ENCODE measurements at places on chromosomes 16 and 17.

GRCh38 chr17:56699186-56699894 is 105.8 kb downstream of the NOG start:
- no peak for DNase-seq

DNA sequence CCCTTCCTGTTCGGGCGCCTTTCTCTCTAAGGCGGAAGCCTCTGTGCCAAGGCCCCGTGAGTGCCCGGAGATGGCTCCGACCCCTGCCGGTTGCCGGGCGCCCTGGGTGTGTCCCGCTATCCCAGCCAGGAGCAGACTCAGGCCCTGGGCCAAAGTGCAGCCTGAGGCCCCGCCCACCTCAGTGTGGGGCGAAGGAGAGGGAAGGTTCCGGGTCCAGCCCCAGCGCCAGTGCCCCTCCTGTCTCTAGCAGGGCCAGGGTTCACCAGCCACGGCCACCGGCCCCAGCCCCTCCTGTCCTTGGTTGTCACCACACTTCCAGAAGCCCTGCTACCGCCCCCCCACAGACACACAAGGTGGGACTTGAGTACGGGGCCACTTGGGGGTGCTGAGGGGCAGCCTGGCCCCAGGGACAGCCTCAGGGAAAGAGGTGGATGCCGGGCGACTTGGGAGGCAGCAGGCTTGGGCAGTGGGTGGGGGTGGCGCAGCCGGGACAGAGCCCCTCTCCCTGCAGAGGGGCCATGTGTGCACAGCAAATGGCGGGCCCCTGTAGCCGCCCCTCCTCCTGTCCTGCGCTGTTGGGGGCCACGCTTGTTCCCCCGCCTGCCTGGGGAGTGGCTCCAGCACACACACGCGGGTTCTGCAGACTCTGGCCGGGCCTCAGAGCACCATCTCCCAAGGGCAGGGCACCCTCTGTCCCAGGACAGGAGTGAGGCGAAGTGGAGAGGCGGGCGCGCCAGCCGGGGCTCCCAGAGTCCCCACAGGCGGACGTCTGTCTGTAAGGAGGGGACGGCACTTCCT is 6.0 kb downstream of the C1QTNF8 start:
- DNase-seq, result no peak

DNA sequence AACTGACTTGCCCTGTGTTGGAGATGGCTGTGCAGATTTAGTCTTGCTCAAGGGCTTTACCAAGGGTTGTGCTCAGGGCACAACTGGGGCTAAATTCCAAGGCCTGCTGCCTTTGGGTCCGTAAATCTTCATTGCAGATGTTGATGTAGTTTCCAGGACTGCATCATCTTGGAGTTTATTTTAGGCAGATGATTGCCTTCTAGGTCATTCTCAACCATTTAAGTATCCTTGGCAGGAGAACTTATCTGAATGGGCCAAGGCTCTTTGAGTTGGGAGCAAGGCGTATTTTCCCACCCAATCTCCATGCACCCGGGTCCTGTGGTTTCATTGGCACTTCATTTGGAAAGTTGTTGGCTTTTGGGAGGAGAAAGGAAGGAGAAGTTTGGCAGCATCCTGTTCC is 200.3 kb downstream of the MSI2 start:
- DNase-seq, result no peak

DNA sequence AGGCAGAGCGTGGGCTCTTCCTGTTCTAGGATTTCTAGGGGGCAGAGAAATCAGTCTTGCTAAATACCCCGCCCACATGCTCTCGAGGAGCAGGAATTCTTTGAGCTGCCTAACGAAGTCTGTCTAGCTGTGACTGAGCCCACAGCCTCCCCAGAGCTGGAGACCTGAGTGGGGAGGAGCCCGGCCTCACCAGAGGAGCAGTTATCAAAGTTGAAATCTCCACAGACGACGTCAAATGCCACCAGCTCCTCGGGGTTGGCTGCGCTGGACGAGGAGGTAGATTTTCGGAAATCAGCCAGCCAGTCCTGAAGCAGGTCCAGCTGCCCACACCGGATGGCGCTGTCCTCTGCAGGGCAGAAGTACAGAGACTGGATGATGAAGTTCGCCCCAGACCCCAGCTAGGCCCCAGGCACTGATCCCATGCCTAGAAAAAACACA is 53.8 kb downstream of the PRMT7 start:
- DNase-seq, result no peak

- DNase-seq, result no peak
Observed at GRCh38 chr17:4862720-4863119, 29.6 kb downstream of the MINK1 start.

DNA sequence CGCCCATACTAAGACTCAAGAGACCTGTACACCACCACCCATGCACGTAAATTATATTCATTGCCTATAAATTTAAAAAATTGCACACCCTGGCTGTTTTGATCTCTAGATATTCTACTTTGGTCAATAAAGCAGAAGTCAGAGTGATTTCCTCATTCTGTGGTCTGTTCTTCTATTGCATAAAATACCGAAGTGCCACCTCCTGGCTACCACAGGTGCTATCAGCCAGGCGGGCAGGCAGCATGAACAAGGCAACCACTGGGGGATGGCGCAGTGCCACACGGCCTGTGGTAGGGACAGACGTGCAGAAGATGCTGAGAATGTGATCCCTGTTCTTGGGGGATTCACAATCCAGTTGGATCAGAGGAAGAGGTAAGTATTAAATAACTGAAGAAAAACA is 122.3 kb downstream of the CDK5R1 start:
- DNase-seq, result peak; percentile 33

- DNase-seq, result no peak
Observed at GRCh38 chr16:1828645-1829410, 1.8 kb downstream of the FAHD1 start.

DNA sequence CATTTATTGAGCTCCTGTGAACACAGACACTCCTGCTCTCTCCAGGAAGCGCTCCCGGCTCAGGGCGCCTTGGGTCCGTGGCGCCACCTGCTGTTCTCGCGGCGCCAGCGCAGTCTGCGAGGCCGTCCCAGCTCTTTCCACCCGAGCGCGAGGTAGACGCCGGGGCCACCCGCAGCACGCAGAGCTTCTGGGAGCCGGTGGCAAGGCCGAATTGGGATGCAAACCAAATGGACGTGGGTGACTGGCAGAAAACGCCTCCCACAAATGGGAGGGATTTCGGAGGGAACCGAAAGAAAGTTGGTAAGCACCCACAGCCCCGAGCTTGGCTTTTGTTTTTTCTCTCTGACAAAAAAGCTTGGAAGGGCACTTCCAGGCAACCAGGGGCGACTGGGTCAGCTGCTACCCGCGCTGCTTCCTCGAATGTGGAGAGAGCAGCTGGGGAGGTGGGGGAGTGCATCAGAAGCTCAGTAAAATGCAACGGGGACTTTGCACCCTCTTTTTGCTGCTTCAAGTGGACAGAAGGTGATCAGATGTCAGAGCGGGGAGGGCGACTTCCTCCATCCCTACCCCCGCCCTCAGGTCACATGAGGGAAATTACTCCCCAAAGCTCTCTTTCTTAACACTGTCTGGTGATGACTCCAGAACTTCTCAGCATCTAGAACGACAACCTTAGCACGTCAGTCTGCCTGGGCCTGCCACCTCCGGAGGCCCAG is 13.5 kb upstream of the N4BP1 start:
- peak; percentile 81 for DNase-seq

DNA sequence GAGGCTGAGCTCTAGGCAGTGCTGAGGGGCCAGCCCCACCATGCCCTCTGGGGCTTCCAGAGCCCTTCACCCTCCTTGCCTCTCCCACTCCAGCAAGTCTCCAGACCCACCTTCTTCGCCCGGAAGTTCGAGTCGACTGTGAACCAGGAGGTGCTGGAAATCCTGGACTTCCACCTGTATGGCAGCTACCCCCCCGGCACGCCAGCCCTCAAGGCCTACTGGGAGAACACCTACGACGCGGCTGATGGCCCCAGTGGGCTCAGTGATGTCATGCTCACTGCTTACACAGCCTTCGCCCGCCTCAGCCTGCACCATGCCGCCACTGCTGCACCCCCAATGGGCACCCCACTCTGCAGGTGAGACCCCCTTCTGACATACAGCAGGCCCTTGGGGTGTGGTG is 10.5 kb downstream of the XYLT2 start:
- DNase-seq, result no peak

DNA sequence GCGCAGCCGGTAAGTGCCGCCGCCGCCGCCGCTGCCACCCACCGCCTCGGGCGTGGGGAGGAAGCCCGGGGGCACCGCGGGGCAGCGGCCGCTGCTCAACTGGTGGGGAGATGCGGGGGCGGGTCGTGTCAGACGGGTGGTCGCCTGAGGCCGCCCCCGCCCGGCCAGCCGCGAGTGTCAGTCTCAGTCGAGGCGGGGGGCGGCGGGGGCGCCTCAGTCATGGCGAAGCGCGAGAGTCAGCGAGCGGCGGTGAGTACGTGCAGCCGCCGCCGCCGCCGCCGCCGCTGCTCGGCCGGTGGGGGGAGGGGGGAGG is 76.2 kb downstream of the CHD9 start:
- no peak for DNase-seq

DNA sequence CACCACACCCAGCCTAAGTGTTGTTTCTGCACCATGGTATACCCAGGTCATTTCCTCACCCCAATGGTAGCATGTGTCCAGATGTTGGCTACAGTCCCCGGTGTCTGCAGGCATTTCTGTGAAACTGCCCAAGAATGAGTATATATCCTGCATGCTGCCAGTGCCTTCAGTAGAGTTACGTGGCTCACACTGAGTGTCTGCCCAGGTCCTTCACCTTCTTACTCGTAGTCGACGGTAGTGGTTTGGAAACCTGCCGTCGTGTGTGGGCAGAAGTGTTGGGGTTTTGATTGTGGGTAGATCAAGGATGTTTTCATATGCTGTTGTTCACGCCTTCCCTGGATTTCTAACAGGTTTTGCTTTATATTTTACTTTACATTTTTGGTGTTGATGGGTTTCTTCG is 16.8 kb downstream of the TCF25 start:
- no peak for DNase-seq

DNA sequence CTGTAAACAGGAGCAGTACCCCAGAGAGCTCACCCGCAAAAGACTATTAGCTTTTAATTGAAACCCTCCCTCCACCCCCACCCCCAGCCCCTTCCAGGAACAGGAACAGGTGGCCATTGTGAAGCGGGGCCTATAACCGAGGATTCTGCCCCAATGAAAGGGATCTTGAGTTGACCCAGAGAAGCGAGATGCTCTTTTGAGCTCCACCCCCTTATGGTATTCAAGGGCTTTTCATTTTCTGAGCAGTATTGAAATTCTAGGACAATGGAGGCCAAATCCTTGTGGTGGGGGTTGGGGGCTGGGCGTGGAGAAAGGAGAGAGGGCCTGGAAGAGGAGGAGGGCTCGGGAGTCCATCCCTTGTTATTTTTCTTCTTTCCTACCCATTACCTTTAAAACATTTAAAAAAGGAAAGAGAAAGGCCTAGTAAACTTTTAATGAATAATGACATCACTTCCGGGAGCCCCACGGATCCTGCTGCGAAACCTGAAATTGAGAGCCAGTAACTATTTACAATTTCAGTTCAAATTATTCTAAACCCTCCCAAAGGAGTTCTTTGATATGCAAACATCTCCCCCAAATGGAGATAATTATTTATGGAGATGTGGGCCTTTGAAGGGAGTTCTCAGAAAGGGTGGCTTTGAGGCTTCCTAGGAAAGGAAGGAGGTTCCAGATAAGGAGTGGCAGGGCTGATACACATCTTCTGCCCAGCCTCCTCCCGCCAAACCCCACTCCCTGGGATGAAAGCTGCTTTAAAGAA is 30.5 kb downstream of the HS3ST3B1 start:
- DNase-seq, result no peak

- DNase-seq, result no peak
Observed at GRCh38 chr16:51898872-51899271, 648.1 kb downstream of the TOX3 start.

GRCh38 chr17:40355123-40355803 is 9.3 kb downstream of the GJD3 start:
- no peak for DNase-seq

- peak; percentile 29 for DNase-seq
Observed at GRCh38 chr17:43171586-43172487, 823 bp downstream of the NBR1 start.

- DNase-seq, result no peak
Observed at GRCh38 chr17:5203178-5203907, 11.7 kb upstream of the ZNF594 start.

- DNase-seq, result no peak
Observed at GRCh38 chr16:17323171-17323570, 147.6 kb downstream of the XYLT1 start.

DNA sequence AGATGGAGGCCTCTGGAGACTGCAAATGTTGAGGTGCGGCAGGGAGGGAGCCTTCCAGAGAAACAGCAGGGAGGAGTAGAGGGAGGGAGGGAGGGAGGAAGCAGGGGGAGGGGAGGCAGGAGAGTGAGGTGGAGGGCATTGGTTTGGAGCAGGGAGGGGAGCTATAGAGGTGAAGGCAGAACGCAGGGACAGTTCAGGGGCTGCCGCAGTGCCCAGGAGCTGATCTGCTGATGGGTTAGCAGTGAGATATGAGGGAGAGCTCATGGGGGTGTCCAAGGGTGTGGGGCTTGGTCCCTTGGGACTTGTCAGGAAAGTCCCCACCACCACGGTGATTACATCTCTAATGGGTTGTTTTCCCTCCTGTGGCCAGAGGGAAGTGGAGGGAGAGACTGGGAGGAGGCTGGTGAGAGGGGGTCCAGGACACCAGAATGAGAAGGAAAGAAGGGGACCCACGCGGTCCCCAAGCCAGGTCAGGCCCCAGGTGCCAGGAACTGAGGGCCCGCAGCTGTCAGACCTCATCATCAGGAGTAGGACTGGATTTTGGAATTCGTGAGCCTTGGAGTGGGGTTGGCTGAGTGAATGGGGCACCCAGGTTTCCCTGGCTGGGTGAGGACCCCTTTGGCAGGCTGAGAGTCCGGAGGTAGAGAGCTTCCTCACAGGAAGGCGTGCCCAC is 11.2 kb downstream of the CA4 start:
- DNase-seq, result no peak

DNA sequence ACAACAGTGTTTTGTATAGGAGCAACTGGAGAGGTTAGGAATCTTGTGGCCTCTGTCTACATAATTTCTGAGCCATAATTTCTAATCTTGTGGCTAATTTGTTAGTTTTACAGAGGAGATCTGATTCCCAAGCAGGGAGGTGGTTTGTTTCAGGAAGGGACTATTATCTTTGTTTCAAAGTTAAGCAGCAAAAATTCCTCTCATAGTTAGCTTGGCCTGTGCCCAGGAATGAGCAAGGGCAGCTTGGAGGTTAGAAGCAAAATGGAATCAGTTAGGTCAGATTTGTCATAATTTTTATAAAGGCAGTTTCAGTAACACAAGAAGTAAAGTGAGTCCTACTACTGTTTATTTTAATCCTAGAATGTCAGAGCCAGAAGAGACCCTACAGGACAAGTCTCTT is 2.0 kb upstream of the RDM1 start:
- no peak for DNase-seq

GRCh38 chr16:4752351-4753100 is 14.4 kb downstream of the ZNF500 start:
- no peak for DNase-seq

GRCh38 chr16:70345840-70346239 is 863 bp upstream of the DDX19A start:
- DNase-seq, result no peak

GRCh38 chr16:51151435-51151960 is 428 bp upstream of the SALL1 start:
- no peak for DNase-seq

- DNase-seq, result no peak
Observed at GRCh38 chr17:82081966-82082365, 16.1 kb downstream of the FASN start.

Data from SHP77 (cell line).